ENCODE measurements at places on chromosomes 16 and 17. TPM values are rescaled to one million over a fixed set of nuclear protein-coding genes. Genes with fewer than 3 reads are reported as not detected.

DNA sequence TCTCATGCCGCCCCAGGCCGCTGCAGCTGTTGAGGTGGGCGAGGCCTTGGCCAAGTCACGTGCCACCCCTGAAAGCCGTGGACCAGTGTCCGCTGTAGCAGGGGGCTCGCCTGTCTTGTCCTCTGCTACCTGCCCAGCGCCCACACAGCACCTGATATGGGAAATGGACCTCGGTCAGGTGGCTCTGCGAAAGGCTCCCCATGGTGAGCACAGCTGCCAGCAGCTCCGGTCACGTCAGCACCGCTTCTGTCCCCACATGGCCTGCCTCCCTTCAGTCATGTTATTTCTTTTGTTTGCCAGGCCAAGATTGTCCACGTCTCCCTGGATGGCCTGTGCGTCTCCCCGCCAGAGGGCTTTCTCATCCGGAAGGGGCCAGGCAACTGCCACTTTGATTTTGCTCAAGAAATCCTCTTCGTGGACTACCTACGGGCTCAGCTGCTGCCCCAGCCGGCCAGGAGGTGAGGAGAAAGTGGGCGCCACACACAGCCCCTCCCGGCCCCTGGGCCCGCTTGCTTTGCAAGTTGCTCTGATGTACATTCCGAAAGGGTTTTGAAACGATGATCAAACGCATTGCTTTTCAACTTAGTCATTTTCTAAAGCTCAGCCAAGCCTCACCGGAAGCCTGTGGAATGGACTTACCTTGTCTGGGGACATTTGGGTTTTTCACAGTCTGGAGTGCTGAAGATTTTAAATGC lies 219.8 kb downstream of the KATNIP start:
- DNase-seq, result peak; percentile 15

- DNase-seq, result no peak
Measured at GRCh38 chr17:57636985-57637665, 108.0 kb downstream of the CCDC182 start.

DNA sequence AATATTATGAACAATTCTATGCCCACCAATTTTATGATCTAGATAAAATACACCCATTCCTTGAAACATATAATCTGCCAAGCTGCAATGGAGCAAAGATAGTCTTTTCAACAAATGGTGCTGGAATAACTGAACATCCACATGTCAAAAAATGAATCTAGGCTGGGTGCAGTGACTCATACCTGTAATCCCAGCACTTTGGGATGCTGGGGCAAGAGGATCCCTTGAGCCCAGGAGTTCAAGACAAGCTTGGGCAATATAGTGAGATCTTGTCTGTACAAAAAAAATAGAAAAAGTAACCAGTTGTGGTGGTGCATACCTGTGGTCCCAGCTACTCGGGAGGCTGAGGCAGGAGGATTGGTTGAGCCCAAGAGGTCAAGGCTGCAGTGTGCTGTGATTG lies 92.5 kb downstream of the N4BP1 start:
- no peak for DNase-seq

GRCh38 chr16:66740010-66740409 lies 11.4 kb downstream of the DYNC1LI2 start:
- peak; percentile 62 for DNase-seq

DNA sequence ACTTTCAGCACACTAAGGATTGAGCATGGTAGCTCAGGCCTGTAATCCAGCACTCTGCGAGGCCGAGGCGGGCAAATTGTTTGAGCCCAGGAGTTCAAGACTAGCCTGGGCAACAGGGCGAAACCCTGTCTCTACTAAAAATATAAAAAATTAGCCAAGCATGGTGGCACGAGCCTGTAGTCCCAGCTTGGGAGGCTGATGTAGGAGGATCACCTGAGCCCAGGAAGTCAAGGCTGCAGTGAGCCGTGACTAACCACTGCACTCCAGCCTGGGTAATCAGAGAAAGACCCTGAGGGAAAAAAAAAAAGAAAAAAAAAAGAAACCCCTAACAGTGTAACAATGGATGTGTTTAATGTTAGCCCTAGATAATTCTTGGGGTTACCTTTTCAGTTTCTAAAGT lies 24.0 kb downstream of the PARN start:
- DNase-seq, result no peak

FBXL16 gene
- not detected for total RNA-seq

DNA sequence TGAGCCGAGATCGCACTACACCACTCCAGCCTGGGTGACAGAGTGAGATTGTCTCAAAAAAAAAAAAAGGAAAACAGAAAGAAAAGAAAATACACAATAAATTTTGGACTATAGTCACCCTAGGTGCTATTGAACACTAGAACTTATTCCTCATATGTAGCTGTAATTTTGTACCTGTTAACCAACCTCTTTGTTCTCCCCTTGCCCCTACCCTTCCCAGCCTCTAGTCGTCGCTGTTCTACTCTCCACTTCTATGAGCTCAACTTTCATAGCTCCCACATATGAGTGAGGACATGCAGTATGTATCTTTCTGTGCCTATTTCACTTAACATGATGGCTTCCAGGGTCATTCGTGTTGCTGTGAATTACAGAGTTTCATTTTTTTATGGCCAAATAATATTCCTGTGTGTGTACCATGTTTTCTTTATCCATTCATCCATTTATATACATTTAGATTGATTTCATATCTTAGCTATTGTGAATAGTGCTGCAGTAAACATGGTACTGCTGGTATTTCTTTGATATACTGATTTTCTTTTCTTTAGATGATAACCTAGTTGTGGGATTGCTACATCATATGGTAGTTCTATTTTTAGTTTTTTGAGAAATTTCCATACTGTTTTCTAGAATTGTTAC lies 28.3 kb downstream of the VPS35L start:
- DNase-seq, result peak; percentile 77

GRCh38 chr16:22016927-22017326 lies 9.0 kb downstream of the MOSMO start:
- no peak for DNase-seq

OTOP2 gene
- total RNA-seq, result not detected

GRCh38 chr17:44307387-44308186 lies 814 bp upstream of the RUNDC3A start:
- peak; percentile 73 for DNase-seq
